NCI-H510A treated with DMSO at 0.1 percent for 48 hours (cell line): ENCODE measurements at places on chromosomes 5 and 9.

GRCh38 chr5:171770153-171770552 lies 15.5 kb upstream of the SMIM23 start:
- no peak for DNase-seq

DNA sequence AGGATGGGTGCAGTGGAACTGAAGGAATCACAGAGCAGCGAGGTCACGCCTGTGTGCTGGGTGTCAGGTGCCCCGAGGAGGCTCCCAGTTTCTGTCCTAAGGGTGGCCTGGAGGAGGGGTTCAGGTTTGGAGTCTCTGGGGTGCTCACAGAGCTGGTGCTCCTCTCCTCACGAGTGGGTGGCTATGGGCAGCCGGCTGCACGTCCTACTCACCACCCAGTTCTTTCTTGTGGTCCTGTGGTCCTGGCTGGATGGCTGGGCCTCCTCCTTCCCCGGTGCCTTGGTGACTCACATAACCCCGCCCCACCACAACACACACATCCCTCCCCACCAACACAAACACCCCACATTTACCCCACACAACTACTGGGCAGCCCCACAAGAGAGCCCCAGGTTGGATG lies 9.9 kb upstream of the PTGS1 start:
- no peak for DNase-seq

GRCh38 chr5:139012176-139012575 lies 137.0 kb upstream of the LRRTM2 start:
- no peak for DNase-seq

- DNase-seq: no peak
Observed at GRCh38 chr9:130265431-130266235, at the start of gene HMCN2. Gene HMCN2, plus strand, starts transcription at chr9:130265760. Its CDS starts 119 bp downstream, at chr9:130265879.

- DNase-seq: no peak
Observed at GRCh38 chr5:109005297-109006009, 257.8 kb downstream of the FER start.

DNA sequence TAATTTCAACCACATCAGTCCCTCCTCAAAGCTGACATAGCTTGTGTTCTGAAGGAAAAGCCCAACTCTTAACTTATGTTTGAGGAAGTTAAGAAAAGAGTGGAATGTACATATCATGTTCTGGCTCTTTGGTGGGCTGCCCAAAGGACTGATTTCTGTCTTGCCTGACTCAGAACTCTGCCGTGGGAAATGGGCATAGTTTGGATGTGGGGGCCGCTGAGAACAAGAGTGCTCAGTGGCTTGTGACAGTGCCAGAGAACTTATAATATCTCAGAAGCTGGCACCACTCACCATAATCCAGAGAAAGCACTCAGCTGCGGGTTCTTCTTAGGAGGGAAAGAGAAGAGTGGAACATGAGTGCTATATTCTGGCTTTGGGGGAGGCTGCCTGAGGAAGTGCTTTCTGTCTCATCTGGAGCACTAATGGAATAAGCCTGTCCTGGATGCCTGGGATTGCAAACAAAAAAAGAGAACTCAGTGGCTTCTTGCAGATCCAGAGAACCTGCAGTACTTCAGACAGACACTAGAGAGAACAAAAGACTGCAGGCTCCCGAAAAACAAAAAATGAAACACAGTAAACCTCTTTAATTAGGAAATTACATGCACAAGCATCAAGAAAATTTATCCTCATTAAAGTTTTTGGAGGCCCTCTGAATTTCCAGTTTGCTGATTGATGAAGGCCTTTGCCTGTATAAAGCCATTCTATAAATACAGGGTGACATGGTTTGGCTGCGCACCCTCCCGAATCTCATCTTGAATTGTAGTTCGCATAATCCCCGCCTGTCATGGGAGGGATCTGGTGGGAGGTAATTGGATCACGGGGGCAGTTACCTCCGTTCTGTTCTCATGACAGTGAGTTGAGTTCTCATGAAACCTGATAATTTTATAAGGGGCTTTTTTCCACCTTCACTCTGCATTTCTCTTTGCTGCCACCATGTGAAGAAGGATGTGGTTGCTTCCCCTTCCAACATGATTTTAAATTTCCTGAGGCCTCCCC lies 207.0 kb downstream of the DMAC1 start:
- no peak for DNase-seq

GRCh38 chr9:116924462-116925110 lies 237.5 kb downstream of the TRIM32 start:
- DNase-seq: no peak

DNA sequence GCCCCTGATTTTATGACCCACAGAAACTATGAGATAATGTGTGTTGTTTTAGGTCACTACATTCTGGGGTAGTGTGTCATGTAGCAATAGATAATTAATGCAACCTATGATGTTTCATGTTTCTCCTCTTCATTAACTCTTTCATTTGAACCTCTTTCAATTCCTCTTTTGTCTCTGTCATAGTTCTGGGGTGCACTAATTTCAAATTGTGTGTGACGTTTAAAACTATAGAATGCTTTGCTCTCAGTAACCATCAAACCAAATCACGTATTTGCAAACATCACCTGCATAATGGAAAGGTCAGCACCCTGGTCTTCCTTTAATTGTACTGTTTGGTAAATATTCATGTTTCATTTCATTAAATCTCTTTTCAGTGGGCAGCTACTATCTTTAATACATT lies 621.6 kb downstream of the TLR4 start:
- DNase-seq: no peak

DNA sequence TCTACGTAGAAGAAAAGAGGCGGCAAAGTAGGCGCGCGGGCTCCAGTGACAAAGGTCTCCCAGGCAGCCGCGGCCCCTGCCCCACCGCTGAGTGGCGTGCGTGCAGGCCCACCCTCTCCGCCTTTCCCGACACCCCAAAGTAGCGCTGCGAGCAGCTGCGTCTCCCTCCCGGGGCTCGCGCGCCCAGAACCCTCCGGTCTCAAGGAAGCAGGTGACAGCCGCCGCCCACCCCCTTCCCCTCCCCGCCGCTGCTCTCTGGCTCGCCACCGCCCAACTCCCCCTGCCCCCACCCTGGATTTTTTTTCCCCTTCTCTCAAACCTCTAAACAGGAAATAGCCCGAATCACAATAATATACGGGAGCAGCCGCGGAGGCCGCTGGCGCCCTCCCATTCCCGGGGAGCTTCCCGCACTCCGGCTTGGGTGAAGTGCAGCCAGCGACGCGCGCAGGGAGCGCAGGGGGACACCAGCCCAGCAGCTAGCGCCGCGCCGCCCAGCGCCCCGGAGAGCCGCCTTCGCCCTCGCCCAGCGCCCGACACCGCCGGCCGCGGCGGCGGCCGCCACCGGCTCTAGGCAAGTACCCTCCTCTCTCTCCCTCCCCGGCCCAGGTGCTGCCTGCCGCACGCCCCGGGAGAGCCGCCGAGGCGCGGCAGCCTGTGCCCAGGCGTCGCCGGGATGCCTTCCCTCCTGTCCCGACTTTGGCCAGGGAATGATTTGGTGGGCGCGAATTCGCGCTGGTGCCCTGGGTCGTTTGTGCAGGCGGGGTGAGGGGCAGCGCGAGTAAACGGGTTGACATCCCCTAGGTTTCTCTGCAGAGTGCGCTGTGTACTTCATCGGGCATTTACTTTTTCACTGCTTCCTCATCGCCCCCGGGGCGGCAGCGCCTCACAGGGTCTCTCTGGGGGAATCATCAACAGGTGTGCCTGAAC lies 52.7 kb upstream of the TJP2 start:
- DNase-seq: peak; percentile 73

- no peak for DNase-seq
Observed at GRCh38 chr9:130104491-130105193, 50.9 kb downstream of the GPR107 start.

GRCh38 chr5:75337366-75338021 lies 474 bp downstream of the HMGCR start:
- DNase-seq: no peak

DNA sequence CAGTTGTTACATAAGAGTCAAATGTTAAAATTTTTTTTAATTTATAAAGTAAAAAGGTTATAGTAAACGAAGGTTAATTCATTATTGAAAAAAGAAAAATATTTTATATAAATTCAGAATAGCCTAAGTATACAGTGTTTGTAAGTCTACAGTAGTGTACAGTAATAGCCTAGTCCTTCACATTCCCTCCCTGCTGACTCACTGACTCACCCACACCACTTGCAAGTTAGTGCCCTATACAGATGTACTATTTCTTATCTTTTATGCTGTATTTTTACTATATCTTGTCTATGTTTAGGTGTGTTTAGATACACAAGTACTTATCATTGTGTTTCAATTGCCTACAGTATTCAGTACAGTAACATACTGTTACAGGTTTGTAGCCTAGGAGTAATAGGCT lies 57.6 kb downstream of the MAMDC2 start:
- DNase-seq: no peak

DNA sequence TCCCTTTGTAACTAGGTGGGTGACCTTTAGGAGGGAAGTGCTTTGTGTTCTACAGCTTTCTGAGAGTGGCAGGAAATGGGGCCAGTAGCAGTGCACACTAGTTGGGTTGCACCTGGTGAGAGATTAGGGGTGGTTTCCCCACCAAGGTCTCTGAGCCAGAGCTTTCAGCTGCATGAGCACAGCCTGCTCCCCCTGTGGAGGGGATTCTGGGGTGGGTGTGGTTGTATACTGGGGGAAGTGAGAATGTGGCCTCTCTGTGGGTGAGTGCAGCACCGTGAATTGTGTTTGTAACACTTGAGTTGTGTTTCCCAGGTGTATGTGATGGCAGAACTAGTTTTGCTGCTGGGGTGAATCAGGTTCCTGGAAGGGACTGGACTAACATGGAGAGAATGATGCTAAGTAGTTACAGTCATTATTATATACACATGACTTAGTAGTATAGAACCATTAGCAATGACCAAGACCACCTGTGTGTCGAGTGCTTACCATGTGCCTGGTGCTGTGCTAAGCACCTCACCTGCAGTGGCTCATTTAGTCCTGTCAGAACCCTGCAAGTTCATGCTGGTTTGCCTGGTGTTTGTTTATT lies 11.8 kb upstream of the CXXC5 start:
- DNase-seq: peak; percentile 44

- DNase-seq: no peak
Observed at GRCh38 chr9:110140276-110140675, 67.7 kb downstream of the C9orf152 start.

DNA sequence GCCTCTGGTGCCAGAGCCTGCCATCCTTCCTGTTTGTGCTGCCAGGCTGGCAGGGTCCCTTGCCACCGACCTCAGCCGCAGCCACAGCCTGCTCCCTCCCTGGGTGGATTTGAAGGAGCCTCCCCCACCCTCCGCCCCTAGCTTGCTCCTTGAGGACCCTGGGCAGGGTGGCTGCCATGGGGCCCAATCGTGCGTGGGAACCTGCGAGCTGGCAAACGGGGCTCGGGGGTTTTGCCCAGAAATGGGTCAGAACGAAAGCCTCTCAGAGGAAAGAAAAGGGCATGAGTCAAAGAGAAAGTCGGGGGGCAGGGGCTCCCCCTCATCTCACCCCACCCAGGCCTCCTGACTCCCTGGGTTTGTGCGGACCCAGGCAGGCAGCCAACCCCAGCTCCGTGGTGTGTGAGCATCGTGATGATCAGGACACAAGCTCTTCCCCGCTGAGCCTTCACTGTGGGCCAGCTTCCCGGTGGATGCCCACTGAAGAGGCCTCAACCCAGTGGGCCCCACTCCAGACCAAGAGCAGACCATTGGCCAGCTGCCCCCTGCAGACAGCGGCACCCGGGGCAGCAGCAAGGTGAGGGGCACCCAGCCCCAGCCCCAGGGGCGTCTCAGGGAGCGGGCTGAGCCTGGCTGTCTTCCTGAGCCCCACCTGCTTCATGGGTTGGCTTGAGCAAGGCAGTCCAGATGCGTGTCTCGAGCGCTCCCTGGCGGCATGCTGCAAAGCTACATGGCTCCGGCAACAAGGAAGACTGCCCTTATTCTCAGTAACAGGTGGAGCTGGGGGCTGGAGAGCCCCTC lies 3.0 kb upstream of the FUT7 start:
- DNase-seq: peak; percentile 90

- no peak for DNase-seq
Observed at GRCh38 chr9:124239249-124240073, 18.3 kb upstream of the NEK6 start.

GRCh38 chr9:82670000-82670399 lies 392.9 kb downstream of the RASEF start:
- DNase-seq: no peak

DNA sequence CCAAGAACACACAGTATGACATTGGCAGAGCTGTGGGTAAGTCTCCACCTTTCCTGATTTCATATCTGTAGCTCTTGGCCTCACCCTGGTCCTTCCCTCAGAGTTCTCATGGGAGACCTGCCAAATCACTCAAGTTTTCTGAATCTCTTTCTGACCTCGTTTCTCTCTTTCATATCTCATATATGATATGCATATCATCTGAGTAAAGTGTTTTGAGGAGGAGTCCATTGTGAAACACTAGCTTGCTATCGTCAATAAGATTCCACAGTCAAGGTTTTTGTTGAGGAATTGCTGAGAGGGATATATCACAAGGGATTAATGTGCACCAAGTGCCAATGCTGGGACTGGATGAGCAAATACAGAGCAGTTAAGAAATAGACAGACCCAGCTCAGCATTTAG lies 739.2 kb downstream of the BRINP1 start:
- DNase-seq: no peak

- no peak for DNase-seq
Observed at GRCh38 chr9:117189121-117189520, 225.7 kb downstream of the ASTN2 start.

GRCh38 chr5:150001660-150002486 lies 1.3 kb downstream of the HMGXB3 start:
- DNase-seq: peak; percentile 62

- DNase-seq: no peak
Observed at GRCh38 chr5:8436924-8437323, 568.0 kb downstream of the MTRR start.

DNA sequence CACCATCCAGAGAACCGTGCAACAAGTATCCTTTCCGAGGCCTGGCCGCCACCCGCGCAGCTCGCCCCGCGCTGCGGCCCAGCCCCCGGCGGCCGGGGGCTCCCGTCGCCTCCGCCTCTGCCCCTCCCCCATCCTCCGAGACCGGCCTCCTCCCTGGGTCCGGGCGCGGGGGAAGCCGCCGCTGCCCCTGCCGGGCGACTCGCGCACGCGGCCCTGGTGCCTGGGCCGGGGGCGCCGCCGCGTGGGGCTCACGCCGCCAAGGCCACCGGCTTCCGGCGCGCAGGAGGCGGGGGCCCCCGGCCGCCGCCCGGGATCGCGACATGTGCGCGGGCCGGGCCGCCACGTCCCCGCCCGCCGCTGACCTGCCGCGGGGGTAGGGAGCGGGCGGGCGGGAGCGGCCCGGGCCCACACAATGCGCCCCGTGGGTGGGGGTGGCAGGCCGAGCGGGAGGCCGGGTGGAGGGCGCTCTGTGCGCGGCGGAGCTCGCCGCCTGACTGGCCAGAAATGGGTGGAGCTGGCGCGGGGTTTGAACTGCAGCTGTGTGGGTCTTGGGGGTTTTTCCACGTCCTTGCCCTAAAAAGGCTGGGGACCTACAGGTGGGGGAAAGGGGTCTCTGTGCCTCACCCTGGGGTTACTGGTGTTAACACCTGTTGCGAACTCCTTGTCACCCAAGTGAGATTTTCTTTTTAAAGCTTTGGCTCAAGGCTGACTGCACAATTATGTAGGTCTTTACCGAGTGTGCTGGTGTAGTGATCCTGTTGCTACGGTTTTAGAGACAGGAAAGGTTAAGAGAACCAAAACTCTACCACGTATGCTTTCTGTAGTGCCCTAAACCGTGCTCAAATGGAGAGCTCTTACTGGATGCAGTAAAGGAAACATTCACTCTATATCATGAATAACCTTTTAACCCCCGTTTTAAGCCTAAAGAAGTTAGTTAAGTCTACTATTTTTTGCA lies 32.3 kb downstream of the TNPO1 start:
- no peak for DNase-seq
